ENCODE measurements at places on chromosomes 16 and 17.

GRCh38 chr17:77479372-77480198, 338.8 kb downstream of the SEC14L1 start:
- DNase-seq = no peak

GRCh38 chr16:55462241-55462640, 16.8 kb upstream of the MMP2 start:
- no peak for DNase-seq

DNA sequence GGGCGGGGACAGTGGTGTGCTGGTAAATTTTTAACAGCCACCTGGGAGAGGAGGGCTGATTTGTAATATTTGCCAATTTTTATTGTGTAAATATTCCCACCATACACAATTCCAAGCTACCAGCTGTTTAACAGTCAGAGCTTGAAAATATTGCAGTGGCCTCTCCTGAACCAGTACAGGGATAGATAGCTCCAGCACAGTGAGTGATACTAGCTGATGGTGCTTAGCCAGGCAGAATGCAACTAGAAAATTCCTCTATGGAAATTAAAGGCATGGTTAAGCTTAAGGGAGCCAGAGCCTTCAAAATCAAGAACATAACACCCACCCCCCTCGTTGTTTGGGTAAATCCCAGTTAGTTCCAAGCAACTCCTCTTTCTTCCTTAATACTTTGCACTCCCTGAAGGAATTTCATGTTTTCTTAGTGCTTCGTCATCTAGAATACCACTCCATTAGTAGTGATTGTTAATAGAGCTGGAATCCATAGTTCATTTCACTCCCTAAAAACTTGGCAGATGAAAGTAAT, 96.6 kb downstream of the CYB561 start:
- DNase-seq = no peak

GRCh38 chr16:13997526-13997925, 73.6 kb upstream of the MRTFB start:
- DNase-seq = no peak

- no peak for DNase-seq
Measured at GRCh38 chr17:40431231-40431602, 12.0 kb upstream of the IGFBP4 start.

GRCh38 chr17:47200325-47200664, 8.9 kb upstream of the MYL4 start:
- no peak for DNase-seq

- DNase-seq = no peak
Measured at GRCh38 chr17:19372439-19372838, 5.9 kb upstream of the MAPK7 start.

DNA sequence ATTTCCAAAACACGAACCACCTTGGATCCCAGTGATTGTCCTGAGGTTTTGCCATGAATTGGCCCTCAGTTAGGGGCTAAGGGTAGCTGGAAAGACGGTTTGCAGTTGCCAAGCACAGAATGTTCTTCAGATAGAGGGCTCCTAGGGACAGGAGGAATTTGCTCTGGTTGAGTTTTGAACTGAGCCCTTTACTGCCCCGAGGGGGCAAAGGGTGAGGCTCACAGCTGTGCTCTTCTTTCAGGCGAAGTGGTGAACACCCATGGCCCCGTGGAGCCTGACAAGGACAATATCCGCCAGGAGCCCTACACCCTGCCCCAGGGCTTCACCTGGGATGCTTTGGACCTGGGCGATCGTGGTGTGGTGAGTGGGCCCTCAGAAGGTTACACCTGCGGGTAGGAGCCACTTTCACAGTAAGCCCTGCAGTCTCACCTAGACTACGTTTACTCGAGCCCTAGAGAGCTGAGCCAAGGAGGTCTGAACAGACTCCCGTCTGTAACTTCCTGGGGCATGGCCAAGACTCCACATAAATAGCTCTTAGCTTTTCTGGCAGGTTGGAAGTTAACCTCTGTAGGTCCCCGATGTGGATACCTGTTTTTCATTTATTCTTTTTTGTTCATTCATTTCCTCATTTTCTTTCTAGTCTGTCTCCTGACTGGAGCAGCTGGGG, 32.5 kb downstream of the NMT1 start:
- no peak for DNase-seq

DNA sequence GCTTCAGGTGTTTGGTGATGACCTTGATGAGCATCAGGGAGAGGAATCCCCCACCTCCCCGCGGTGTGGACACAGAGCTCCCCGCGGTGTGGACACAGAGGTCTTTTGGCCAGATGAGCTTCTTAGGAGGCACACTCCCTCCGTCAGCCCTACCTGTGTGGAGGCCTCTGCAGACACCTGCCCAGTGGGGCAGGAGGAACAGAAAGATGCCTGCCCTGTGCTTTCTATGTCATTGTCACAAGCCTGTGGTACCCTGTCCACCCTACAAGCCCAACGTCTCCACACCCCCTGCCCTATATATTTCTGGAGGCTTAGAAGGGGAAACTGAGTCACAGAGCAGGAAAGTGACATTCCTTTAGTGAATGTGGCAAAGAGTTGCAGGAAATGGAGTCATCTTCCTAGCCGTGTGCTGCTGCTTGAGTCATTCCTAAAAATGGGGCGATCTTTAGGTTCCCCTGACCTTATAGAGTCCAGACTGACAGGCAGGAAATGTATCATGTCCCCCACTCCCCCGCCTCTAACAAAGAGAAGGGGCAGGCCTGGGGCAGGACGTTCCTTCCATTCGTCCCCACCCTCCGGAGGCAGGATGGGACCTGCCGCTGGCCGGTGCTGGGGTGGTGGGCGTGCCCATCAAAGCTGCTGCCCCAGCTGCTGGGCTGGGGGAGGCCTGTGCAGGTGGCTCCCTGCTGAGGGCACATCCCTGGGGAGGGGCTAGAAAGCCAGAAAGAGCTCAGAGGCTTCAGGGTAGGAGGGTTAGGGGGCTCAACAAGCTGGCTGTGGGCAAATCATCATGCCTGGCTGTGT, 1.0 kb upstream of the C16orf74 start:
- no peak for DNase-seq

- peak; percentile 50 for DNase-seq
Measured at GRCh38 chr17:74212209-74212912, 1.0 kb upstream of the TTYH2 start.

GRCh38 chr16:84220851-84221250, 19.0 kb downstream of the KCNG4 start:
- DNase-seq = no peak

GRCh38 chr16:22353191-22353919, 21.1 kb downstream of the CDR2 start:
- no peak for DNase-seq

DNA sequence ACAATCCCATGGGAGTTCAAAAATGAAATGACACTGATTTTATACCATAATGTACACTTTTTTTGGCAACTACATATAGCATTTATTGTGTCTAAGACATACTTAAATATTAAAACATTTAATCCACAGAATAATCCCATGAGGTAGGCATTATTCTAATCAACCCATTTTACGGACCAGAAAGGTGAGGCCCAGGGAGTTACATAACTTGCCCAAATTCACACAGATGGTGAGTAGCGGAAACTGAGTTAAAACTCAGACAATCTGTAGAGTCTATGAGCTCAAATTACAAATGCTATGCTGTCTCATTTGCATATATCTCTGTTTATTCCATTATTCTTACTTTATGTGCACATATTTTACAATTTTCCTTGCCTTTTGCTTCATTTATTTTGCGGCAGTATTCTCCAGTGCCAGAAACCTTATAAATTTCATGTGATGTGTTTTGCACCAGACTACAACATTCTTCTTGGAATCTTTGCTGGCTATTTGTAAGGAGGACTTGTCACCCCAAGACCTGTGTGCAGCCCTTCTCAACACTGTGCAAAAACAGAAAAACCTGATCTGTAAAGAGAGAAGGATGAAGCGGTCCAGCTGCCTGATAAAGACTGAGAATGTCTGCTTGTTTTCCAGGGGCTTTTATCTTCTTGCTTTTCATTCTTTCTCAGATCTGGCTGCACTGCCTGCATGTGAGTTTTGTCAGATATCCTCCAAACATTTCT, 2.3 kb upstream of the ABCA9 start:
- no peak for DNase-seq

DNA sequence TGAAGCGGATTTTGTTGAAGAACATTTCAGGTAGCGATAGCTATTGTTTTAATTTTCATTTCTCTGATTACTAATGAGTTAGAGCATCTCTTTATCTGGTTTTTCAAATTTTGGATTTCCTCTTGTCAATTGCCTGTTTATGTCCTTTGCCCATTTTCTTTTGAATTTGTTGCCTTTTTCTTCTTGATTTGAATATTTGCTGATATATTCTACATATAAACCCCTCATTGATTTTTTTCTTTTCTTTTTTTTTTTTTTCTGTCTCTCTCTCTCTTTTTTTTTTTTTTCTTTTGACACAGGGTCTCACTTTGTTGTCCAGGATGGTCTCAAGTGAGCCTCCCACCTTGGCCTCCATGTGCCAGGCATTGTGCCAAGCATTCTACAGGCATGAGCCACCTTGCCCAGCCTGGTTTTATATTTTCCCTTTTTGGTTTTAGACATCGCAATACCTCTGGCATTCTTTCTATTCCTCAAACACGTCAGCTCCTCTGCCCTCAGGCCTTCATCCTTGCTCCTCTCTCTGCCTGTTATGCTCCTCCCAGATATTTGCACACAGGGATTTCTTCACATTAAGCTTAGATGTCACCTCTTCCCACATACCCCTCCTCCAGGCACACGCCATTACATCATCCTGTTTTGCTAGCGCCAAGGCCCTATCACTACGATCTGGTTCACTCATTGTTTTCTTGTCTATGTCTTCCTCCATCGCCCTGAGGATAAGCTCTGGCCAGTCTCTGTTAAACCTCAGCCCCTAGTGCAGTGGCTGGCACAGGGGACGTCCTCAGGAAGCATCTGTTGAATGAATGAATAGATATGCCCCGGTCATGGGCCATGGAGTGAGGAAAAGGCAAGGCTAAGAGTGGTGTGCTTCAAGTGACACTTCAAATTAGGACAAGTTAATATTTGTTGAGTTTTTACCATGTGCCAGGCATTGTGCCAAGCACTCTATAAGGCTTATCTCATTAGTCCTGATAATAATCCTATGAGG, 8.6 kb downstream of the SARM1 start:
- DNase-seq = no peak

DNA sequence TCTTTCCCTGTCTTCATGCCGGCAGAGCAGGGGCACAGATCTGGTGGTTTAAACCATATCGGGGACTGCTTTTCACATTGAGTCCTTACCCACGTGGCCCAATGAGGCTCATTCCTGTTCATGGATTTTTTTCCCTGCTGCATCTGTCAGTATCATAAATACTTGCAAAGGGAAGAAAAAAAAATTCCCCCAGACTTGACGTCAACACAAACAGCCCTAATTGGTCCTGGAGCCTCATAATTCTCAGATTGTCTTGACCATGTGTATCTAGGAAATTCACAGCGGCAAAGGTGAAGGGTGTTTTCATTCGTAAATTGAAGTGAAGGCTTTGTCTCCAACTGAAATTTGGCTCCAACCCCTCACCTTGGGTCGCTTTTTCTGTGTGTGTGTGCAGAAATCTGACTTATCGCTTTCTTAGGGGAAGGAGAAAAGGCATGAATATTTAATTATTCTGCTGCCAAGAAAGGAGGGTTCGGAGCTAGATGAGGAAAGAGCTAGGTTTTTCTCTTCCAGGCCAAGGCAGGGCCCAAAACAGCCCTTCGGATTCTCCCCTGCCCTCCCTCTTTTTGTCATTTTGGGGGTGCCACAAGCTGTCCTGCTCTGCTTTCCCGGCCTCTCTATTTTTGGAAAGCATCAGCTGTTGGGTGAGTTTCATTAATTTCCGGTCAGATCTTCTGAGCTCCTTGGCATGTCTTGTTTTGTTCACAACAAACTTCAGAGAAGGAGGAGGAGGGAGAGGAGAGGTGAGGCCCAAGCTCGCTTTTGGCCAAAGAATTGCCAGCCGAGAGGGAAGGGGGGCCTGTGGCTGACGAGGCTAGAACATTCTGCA, 17.8 kb upstream of the CIBAR2 start:
- no peak for DNase-seq

DNA sequence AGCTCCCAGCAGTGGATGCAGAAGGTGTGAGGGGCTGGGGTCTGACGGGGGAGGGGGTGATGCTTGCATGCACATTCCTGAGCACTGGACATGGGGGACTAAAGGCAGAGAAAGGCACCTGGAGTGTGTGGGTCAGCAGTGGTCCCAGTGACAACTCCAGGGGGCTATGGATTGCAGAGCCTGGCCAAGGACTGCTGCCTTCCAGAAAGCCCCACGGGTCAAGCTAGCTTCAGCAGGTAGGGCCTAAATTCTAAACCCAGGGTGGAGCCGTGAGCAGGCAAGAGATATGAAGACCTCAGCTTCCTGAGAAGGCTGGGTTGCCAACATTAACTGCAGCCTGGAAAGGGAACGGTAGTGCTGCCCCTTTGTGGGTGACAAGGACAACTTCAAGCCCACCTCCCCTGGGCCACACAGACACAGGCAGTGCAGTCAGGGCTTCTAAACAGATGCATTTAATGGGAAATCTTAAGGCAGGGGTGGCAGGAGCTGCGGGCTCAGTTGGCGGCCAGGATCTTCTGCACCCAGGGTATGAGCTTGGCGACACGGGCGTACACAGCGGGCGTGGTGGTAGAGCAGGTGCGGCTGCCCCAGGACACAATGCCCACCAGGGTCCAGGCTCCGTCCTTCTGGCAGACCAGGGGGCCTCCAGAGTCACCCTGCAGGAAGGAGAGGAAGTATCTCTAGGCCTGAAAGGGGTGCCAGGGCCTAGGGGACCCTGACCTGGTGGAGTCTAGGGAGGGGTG, 3.1 kb downstream of the CTRB2 start:
- DNase-seq = no peak

GRCh38 chr17:40290629-40291280, 3.1 kb downstream of the CDC6 start:
- DNase-seq = no peak

GRCh38 chr17:73424571-73424970, 112.8 kb upstream of the CDC42EP4 start:
- no peak for DNase-seq

DNA sequence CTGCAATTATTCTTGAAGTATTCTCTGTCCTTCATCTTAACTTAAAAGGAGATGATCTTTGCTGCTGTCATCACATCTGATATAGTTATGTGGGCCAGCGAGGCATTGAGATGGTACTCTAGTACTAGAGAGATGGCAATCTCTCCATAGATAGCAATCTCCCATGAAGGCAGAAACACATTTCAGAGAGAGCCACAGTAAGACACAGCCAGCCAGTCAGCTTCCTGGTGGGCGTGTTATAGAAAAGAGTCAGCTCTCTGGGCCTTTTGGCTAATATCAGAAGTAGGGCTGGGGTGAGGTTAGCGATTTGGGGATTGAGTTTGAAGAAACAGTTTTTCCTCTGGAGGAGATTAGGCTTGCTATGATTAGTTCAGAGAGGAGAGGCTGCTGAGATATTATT, 22.6 kb upstream of the EFCAB13 start:
- DNase-seq = no peak

DNA sequence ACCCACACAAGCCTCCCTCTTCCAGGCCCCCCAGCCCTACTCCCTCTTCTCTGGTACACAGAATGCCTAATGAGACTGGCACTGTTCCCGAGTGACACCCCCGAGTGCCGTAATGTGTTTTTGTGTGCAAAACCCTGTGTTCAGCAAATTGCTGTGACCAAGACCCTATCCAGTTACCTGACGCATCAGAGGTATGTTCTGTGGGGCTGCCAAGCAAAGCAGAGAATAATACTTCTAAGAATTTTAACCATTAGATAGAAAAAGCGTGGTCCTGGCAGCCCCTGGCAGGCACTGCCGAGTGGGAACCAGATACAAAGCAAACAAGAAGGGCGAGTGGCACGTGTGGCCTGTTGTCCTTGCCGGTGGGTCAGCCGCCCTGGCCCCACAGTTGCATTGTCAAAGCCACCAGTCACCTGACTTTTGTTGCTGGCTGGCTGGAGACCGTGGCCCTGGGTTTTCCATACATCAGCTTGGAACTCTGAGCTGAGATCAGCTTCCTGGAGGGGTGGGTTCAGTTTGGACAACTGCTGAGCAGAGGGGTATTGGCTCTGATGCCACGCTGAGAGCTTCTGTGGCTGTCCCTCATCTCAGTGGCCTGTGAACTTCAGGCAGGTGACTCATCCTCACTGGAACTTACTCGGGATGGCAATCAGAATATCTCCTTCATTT, 69.1 kb upstream of the BRD7 start:
- DNase-seq = no peak
